Endodermal cell (in vitro differentiated cells): ENCODE measurements at places on chromosomes 2 and 18.
A peak's percentile ranks its signal among the peaks of the same experiment; 100 is the strongest.

DNA sequence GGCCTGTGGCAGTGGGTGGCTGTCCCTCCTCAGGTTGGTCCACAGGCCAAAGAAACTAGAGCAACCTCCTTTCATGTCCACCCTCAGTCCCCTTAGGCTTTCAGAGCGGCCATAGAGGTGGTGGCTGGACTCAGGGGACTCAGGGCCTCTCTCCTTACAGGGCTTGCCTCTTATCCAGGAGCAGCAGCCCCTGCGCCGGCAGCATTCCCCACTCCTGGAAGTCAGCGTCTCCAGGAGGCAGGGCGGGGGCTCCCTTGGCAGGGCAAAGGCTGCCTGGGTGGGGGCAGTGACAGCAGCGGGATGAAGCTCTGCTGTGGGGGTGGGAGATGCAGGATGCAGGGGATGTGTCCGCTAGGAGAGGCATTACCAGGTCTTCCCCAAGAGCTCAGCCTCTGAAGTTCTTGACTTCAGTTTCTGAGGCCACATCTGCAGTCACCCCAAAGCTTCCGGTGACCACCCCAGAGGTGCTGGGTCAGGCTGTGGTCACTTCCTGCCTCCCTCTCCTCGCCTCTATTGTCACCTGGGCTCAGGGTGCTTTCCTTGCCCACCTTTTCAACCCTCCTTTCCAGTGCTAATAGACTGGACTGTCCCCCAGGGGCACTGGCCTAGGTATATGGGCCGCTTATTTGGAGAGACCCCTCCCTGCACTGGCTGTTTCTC, 8.6 kb upstream of the GPR55 start:
- DNase-seq: peak; percentile 42

GRCh38 chr2:106885971-106886915, at the start of gene ST6GAL2:
ST6GAL2 (minus strand) TSS chr2:106886167; CDS start chr2:106843977, 42,190 bp downstream.
- peak; percentile 82 for DNase-seq

- DNase-seq: no peak
Measured at GRCh38 chr2:203706403-203706802, at the start of gene CD28. CD28 (plus strand) TSS chr2:203706639; CDS start chr2:203706697, 58 bp downstream.

GRCh38 chr2:100610381-100610831, 47.6 kb downstream of the PDCL3 start:
- DNase-seq: peak; percentile 90

- DNase-seq: no peak
Measured at GRCh38 chr2:8805278-8806210, 31.9 kb downstream of the KIDINS220 start.

DNA sequence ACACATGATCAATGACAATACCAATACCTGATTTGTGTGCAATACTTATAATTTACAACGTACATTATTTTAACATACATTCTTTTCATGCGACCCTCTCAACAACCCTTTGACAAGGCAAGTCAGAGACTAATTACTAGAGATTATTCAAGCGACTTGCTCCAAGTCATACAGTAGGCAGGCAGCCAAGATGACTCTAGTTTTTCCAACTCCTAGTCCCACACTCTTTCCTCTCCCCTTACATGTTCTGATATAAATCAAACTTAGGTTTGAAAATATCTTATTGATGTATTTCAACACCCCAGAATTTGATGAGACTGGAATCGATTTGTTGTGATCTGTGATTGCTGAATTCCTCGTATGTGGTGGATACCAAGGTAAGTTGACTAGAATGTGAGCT, 8.0 kb upstream of the CYP27C1 start:
- no peak for DNase-seq

DNA sequence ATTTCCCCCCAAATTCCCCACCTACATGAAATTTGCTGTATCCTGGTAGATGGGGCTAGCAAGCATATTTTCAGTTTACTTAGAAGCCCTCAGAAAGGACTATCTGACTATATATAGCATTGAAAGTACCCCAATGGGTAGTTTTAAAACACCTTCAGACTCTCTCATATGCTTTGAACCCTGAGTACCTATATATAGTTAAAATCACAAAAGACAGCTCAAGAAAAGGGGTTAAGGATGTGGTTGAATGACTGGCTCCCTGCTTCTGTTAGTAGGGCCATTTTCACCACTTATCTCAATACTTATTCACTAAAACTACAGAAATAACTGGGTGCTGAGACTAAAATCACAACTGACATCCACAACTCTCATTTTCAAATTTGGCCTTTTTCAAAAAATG, 18.5 kb downstream of the WDPCP start:
- no peak for DNase-seq

- DNase-seq: no peak
Measured at GRCh38 chr2:118186858-118187254, 98.6 kb downstream of the INSIG2 start.

DNA sequence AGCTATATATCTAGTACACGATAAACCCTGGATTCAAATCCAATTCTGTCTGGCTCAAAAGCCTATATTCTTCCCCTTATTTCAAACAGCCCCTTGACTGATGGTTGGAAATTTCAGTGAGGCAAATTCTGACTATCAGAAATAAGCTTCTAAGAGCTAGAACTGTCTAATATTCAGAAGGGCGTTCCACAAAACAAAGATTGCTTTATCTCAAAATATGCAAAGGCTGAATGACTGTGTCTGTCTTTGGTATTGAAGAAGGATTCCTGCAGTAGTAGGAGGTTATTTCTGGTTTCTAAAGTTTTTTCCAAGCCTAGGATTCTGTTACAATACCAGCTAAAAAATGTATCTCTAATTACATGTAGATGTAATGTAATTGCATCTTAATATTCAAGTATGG, 31.1 kb downstream of the DRC1 start:
- no peak for DNase-seq

DNA sequence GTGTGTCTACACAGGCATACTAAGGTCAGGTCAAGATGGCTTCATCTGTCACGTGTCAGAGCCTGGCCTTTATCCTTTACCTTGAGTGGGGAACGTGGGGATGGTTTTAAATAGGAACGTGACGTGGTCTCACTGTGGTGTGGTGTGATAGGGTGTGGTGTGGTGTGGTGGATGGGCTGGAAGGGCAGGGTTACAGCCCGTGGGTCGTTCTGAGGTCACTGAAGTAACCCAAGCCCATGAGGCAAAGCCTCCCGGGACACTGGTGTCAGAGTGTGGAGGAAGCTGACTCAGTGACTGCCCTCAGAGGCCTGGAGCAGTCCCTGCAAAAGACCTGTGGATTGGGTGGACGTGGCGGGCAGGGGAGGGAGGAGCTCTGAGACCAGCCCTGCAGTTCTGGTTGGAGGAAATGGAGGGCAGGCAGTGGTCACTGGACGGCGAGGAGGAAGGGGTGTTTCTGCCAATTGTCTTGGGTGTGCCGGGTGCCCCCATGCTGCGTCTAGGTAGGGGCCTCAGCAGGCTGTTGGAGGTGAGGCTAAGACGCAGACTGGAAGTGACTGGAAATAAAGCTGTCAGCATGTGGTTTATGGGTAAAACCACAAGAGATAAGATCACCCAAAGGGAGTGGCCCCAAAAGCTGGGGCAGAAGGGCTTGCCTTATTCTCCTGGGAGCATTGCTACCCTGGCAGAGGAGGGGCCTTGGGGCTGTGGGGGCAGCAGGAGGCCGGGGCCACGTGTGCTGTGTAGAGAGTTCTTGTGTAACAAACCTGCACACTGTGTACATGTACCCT, 84.8 kb downstream of the SH3RF3 start:
- DNase-seq: no peak

GRCh38 chr2:138948070-138948539, 167.9 kb upstream of the NXPH2 start:
- DNase-seq: no peak

- no peak for DNase-seq
Measured at GRCh38 chr2:145484448-145485097, 964.7 kb upstream of the ZEB2 start.

- no peak for DNase-seq
Measured at GRCh38 chr2:19580830-19581229, 222.4 kb upstream of the OSR1 start.

DNA sequence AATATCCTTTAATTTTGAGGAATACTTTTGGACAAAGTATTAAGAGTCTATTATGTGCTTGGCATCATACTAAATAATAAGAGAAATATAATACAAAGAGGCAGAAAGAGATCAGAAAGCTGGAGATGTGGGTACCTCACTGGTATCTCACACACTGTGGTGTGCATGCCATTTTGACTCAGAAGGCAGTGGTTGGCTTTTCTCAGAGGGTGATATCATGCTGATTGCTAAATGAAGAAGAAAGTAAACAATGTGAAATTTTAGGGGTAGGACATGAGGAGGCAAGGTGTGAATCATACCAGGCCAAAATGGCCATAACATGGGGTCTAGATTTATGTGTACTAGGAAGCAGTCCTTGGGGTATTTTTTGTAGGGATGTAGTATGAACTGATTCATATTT, 16.6 kb upstream of the SPOPL start:
- DNase-seq: no peak

GRCh38 chr2:237182422-237183123, 96.9 kb downstream of the COPS8 start:
- no peak for DNase-seq

GRCh38 chr2:231781798-231782726, 980 bp upstream of the PDE6D start:
- DNase-seq: no peak

DNA sequence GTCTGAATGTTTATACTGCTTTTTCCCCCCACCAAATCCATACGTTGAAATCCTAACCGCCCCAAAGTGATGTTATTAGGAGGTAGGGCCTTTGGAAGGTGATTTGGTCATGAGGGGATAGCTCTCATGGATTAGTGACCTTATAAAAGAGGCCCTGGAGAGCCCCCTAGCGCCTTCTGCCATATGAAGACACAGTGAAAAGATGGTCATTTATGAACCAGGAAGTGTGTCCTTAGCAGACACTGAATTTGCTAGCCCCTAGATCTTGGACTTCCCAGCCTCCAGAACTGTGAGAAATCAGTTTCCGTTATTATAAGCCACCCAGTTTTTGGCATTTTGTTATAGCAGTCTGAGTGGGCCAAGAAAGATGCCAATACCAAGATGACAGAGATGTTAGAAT, 7.2 kb upstream of the TSN start:
- DNase-seq: peak; percentile 71

GRCh38 chr18:22493940-22494339, 76.2 kb upstream of the CTAGE1 start:
- no peak for DNase-seq

DNA sequence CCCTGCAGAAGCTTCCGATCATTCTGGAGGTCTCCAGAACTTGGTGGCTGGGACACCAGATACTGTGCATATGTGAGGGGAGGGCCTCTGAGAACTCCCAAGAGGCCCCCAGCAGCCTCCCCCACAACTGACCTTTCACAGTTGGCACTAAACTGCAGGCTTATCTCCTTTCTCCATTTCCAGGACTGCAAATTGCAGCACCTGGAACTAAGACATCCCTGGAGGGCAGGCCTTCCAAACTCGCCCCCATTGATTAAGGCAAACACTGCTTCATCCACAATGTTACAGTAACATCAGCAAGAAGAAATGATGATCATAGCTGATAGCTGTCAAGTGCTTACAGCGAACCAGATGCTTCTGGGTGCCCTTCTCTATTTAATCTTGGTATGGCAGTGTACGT, 67.9 kb downstream of the TGOLN2 start:
- no peak for DNase-seq

GRCh38 chr2:63872571-63873328, 31.1 kb downstream of the UGP2 start:
- no peak for DNase-seq

- DNase-seq: no peak
Measured at GRCh38 chr2:51919395-51919794, 887.5 kb upstream of the NRXN1 start.

GRCh38 chr2:148531235-148531634, 113.3 kb upstream of the EPC2 start:
- no peak for DNase-seq

DNA sequence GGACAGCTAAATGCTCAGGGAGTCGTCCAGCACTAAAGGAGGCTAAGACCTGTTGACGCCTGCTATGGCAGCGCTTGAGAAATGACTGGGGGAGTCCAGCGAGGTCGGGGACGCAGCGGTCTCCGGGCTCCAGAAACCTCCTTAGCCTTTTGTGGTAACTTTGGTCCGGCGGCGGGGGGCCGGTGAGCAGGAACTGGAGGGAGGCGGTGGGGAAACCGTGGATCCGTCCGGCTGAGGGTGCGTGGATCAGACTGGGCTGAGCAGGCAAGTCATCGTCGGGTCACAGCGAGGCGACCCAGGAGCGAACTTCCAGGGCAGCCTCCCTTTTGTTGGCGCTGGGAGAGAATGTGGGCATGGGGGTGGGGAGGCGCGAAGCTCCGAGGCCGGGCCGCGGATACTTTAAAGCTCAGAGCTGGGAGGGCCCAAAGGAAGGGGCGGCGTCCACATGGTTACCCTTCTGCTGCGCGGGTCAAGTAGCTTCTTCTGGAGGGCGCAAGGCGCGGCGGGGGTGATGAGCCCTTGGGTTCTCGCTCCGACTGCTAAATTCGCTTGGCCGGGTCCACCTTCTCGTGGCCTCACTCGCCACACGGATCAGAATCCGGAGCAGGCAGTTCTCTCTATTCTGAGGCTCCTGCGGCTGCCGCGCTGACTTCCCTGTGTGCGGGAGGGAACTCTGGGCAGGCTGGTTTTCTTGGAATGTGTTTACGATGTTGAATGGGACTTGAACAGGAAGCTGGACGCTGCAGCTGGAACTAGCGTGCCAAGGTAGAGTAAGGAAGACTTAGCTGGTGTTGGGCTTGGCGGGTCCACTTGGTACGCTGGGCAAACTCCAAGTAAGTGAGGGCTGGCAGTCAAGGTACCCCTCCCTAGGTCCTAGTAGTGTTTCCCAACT, 920 bp downstream of the GULP1 start:
- peak; percentile 95 for DNase-seq

- no peak for DNase-seq
Measured at GRCh38 chr2:226308323-226308680, 491.3 kb downstream of the IRS1 start.

GRCh38 chr2:121038891-121039616, 245.9 kb downstream of the TFCP2L1 start:
- DNase-seq: peak; percentile 67

DNA sequence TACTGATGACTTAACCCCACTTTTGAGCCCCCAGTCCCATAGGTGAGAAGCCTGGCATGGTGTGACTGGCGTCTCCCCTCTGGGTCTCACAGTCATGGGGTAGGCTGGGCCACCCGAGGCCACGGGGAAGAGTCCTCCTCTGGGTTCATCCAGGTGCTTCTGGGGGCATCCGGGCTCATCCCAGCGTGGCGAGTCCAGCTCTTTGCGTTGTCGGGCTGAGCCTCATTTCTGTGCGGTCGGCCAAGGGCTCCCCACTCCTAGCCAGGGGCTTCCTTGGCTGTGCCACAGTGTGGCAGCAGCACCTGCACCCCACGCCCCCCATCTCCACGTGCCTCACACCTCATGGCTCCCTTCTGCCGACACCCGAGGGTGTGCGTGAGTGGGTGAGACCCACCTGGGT, 27.6 kb upstream of the SNED1 start:
- DNase-seq: no peak

DNA sequence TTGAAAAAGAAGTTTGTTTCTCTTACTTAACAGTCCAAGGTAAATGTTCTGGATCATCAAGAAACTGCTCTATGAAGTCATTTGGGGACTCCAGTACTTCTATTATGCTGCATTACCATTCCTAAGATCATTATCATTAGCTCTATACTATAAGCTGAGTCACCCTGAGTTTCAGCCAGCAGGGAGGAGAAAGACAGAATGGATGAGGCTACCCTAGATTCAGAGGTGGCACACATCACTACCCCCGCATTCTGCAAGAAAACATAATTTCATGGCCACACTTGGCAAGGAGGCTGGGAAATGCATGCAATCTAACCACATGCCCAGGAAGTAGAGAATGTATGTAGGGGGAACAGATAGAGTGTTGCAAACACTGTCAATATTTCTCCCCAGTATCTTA, 16.6 kb upstream of the LNPK start:
- no peak for DNase-seq

GRCh38 chr2:234438305-234438977, 58.4 kb downstream of the ARL4C start:
- no peak for DNase-seq

GRCh38 chr18:33146014-33146413, 294.5 kb downstream of the CCDC178 start:
- no peak for DNase-seq
